Globus pallidus (tissue), 1 donor: ENCODE measurements at places on chromosomes 3 and 15.

DNA sequence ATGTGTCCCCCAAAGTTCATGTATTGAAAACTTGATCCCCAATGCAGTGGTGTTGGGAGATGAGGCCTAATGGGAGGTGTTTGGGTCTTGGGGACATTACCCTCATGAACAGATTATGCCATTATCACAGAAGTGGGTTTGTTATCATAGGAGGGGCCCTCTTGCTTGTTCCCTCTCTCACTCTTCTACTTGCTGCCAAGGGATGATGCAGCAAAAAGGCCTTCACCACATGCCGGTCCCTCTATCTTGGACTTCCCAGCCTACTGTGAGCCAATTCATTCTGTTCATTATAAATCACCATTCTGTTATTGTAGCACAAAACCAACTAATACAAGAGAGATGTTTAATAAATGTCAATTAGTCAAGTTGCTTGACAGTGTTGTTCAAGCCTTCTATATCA lies 47.2 kb downstream of the FAM227B start:
- DNase-seq, result no peak

DNA sequence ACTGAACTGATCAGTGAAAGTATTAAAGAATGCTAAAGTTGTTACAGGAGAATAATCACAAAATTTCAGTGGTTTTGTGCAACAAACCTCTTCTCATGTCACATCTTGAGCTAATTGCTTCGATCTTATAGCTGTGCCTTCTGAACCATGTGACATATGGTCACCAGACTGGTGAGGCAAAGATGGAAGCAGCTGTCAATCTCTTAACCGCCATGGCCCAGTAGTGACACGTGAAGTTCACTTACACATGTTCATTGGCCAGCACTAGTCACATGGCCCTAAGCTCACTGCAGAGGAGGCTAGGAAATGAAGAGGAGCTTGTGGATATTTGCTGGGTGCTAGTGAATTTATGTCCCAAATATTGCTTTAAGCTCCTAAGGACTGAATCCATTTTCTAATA lies 32.5 kb downstream of the BOC start:
- no peak for DNase-seq

DNA sequence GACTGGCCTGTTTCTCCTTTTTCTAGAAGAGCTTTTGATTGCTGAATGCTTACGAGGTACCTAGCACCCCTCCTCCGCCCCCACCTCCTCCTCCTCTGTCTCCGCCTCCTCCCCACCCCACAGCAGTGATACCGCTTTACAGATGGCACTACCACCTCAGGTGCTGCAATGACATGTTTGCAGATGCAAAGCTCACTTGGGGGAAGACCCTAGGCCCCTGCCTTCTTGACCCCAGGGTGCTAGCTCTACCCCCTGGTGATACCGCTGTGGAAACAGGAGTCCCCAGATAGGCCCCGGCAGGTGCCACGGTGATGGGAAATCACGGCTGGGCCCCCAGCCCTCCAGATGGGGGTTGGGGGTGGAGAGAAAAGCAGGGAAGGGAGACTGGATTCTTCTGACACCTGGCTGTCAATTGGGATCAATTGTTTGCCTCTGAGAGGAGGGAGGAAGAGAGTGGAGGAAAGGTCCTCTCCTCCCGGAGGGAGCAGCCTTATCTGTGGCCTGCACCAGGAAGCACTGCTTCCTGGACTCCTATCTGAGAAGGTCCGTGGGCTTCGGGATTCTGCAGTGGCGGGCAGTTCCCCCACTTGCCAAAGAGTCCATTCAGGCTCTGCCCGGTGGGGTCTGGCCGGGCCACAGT lies 37.6 kb downstream of the DNASE1L3 start:
- no peak for DNase-seq

DNA sequence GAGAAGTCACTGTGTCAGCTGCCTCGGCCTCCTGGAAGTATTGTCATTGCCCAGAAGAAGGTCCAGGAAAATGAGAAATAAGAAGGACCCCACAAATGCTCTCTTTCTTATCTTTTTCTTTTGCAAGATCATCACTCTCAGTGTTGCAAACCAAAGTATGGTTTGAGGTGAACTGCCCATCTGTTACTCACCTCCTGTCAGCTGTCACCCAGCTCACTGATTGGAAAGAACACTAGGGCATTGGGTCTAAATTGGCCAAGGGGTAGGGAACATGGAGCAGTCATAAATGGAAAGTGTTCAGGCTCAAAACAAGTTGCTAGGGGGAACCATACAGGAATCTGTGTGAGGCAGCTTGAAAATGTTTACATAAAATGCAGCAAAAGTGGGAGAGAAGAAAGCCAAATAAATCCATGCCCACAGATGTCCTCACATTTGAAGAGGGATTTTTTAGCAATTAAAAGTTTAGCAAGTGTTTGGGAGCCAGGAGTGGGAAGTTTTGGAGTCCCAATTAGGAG lies 431.2 kb upstream of the THBS1 start:
- DNase-seq, result no peak

GRCh38 chr15:42605796-42606195 lies 30.4 kb downstream of the STARD9 start:
- no peak for DNase-seq

DNA sequence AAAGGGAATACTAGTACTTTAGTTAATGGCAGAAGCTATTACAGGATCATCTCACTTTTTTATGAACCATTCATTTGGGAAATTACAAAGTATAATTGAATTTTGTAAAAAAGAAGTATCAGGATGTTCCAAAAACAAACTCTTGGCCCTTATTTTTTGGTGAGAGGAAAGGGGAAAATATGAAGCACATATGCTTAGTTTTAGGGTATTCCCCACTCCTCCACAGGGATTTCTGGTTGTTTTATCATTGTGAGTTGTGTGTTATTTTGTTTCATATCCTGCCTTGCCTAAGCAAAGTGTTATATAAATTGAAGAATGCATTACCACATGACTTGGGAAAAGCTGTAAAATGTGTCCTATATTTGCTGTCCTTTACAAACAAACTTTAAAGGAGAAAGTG lies 227.0 kb downstream of the FMN1 start:
- DNase-seq, result no peak

DNA sequence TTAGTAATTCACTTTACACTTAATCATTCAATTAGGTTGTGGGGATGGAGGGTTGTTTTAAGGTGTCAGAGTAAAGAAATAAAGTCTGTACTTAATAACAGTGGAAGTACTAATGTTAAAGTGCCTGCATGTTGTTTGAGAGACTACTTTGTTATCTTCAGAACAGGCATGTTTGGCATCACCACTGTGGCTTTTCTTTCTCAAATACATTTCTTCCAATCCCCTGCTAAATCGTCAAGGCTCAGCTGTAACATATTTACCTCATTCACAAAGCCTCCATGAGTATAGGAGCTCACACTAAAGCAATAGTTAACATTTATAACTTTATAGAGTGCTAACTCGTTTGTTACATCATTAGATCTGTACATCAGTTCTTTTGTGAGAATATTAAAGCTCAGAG lies 2.6 kb downstream of the TIMMDC1 start:
- DNase-seq, result no peak

DNA sequence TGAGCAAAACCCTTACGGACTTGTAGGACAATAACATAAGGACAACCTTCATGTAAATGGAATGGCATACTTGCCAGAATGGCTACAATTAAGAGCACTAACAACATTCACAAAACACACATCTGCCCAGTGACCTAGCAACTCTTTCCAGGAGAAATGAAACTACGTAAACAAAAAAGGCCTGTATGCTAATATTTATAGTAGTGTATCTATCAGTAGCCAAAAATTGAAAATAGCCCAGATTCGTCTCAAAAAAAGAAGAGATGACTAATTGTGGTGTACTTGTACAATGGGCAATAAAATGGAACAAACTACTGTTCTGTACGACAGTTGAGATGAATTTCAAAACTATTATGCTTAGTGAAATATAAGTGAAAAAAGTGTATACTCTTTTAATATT lies 38.4 kb downstream of the CMC1 start:
- DNase-seq, result no peak

DNA sequence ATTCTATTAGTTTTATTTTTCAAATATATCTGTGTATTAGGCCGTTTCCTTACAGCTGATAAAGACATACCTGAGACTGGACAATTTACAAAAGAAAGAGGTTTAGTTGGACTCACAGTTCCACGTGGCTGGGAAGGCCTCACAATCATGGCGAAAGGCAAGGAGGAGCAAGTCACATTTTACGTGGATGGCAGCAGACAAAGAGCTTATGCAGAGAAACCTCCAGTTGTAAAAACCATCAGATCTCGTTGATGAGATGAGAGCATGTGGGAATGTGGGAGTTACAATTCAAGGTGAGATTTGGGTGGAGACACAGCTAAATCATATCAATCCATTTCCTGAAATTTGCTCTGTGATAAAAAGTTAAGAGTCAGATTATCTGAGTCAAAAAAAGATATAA lies 2.3 kb upstream of the GOLGA8A start:
- no peak for DNase-seq

DNA sequence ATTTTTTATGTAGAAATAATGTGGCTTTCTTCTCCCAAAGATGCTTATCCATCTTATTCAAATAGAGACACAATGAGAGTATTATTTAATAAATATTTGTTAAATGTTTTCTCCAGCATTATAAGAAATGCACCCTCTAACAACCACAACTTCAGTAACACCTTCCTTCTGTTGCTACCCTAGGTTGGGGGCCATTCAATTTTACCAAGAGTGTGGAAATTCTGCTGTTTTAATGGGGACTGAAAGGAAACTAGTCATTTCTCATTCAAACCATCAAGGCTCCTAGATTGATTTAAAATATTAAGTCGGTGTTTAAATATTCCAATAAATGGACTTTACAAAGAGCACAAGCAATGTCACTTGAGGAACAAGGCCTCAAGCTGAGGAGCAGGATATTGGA lies 7.6 kb downstream of the ONECUT1 start:
- no peak for DNase-seq

GRCh38 chr15:25664761-25665160 lies 198.4 kb downstream of the ATP10A start:
- no peak for DNase-seq

DNA sequence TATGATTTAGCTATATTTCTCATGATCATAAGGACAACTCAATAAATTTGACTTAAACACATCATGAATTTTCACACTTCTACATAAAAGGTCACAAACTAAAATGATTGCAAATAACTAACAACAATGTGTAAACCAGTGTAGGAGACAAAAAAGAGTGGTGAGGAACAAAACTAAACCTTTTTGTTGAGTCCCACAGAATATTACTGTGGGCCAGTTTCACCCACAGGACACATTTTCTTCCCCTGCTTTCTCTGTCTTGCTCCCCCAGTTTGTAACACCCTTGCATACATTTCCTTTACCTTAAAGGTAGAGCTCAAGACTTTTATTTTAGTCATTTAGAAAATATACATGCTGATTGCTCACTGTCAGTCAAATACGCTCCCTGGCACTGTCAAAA lies 130.9 kb upstream of the GOLGA6L6 start:
- DNase-seq, result no peak

DNA sequence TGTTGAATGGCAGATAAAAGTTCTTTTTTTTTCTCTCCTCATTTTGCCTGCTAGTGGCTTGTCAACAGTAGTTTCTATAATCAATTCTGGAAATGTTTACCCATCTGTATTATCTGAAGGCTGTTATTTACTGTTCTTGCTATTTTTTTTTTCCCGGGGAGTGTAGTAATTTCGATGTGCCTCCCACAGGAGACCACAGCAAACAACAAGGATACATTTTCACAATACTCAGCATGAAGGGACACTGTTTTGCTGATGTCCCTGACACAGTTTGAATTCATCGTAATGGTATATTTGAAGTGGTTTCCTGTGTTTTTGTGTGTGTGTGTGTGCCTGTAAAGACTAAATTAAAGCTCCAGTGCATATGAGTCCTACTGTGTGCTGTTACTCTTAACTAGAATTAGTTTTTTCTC lies 92.1 kb upstream of the ICE2 start:
- no peak for DNase-seq

DNA sequence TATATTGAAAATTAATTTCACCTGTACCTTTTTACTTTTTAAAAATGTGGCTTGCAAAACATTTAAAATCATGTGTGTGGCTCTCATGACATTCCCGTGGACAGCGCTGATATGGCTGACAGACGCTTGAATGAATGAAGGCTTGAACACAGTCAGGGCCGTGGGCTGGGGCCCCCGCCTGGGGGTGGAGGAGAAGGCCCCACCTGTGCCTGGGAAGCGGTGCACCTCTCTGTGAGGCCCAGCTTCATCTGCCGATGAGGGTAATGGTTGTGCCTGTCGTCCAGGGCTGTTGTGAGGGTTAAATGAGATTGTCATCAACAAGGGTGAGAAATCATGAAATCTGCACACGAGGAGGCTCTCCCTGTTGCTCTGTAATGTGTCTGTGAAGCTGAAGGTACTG lies 85.9 kb upstream of the PRR23E start:
- DNase-seq, result no peak

GRCh38 chr3:47950453-47951169 lies 65.6 kb downstream of the MAP4 start:
- DNase-seq, result no peak

GRCh38 chr3:105284876-105285275 lies 81.8 kb upstream of the ALCAM start:
- no peak for DNase-seq

GRCh38 chr15:79299126-79299840 lies 11.6 kb upstream of the TMED3 start:
- DNase-seq, result no peak

GRCh38 chr15:87826119-87826747 lies 430.3 kb downstream of the NTRK3 start:
- no peak for DNase-seq

DNA sequence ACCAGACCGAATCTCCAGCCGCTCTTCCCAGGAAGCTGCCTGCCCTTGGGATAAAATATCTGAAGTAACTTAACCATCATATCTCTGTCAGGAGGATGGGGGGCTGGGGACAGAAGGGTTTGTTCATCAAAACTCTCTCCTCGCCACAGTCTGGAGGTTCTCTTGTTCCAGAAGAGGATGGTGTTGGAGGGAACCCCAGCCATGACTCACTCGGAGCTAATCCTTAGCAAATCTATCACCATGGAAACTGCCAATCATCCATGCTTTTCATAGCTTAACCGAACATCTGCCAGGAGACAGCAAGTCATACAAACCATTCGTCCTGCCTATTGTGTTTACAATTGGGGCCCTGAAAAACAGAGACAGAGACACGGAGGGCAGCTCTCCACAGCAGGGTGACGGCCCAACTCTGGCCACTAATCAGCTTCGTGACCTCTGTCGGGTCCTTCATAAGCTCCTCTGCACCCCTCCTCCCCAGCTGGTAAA lies 73.8 kb upstream of the HEG1 start:
- no peak for DNase-seq

GRCh38 chr3:186414735-186415419 lies 52.8 kb upstream of the DGKG start:
- DNase-seq, result no peak

- no peak for DNase-seq
These were observed 275.8 kb upstream of the RBMS3 start for GRCh38 chr3:29004885-29005599.

DNA sequence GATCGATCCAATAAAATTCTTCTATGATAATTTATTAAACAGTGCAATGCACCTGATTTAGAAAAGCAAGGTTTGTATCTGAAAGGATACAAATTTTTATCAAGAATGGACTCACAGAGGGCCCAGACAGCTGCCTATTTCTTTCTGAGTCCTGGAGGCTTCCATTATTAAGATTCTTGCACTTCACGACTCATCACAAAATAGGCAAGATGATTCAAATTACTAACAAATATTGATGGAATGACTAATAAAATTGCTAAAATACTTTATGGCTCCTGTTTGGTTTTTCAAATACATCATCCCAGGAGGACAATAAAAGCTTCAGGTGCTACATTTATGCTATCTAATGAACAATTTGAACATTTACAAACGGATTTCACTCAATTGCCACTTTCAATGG lies 483.0 kb upstream of the AGTR1 start:
- no peak for DNase-seq
